ENCODE measurements at places on chromosomes 4 and X.

DNA sequence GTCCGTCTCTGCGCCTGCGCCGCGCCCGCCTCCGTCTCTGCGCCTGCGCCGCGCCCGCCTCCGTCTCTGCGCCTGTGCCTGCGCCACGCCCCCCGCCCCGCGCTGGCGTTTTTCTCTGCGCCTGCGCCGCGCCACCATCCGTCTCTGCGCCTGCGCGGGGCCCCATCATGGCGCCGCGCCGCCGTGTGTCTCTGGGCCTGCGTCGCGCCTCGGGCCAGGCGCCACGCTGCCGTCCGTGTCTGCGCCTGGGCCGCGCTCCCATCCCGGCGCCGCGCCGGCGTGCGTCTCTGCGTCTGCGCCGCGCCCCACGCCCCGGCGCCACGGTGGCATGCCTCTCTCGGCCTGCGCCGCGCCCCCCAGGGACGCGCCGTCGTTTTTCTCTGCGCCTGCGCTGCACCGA is 51.8 kb upstream of the DUX4 start:
- no peak for DNase-seq

GRCh38 chrX:103338663-103339062 is 8.6 kb downstream of the TCEAL7 start:
- DNase-seq = no peak

DNA sequence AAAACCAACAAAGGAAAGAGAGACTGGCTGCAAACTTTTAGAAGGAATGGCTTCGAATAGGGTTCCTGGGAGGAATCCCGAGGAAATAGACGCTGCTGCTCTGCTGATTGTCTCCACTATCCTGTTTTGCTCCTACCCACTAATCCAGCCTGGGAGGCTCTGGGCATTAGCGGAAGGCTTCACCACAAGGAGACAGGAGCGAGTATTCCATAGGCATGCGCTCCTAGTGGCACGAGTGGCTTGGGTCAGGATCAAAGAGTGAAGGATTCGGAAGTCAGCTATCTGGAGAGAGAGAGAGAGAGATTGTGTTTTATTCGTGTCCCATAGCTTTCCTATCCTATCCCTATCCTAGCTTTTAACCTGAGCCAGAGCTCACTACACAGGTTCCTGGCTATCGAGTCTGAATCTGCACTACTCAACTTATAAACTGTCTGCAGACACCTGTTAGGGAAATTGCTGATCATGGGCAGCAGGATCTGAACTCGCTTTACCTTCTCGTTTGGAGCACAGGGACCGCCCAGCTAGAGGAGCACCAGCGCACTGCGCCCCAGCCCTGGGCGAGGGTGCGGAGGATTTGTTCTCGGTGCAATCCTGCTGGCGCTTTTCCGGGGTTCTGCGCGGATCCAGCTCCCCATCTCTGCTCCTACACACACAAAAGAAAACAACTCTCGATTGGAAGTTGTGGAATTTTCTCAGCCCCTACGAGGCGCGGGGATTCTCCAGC is 740 bp upstream of the NPY2R start:
- no peak for DNase-seq

DNA sequence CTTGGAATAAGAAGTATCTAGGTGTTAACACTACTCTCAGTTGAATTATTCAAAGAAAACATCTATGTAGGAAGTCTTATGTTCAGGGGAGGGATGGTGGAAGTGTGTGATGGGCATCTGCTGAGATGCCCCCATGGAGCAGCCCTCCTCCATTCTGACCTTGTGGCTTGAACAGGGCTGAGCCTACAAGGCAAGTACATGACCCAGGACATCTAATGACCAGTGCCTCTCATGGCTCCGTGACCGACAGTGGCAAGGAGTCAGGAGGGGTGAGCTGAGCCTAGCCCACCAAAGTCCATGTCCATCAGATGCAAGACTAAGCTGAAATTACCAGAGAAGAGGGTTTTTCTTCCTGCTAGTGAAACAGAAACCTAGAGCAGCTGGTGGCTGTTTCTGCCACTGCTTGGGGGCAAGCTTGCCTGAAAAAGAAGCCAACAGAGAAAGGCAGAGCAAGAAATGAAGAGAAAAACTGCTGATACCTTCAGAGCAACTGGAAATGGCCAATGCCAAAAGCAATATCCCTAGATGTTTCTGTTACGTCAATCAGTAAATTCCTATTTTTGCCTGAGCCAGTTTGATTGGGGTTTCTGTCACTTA is 113.5 kb downstream of the TSPAN5 start:
- no peak for DNase-seq

DNA sequence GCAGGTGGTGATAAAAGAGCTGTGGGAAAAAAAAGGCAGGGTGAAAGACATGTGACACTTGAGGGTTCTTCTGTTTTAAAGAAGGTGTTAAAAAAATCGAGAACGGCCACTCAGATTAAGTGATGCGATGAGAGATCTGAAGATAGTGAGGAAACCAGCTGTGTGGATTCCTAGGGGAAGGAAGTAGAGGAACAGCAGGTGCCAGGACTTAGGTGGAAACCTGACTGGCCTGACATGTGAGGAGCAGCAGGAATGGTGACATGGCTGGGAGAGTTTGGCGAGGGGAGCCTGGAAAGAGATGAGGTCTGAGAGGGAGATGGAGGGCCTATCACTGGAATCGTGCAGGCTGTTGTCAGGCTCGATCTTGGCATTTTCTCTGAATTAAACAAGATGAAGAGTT is 55.5 kb downstream of the BMPR1B start:
- no peak for DNase-seq

DNA sequence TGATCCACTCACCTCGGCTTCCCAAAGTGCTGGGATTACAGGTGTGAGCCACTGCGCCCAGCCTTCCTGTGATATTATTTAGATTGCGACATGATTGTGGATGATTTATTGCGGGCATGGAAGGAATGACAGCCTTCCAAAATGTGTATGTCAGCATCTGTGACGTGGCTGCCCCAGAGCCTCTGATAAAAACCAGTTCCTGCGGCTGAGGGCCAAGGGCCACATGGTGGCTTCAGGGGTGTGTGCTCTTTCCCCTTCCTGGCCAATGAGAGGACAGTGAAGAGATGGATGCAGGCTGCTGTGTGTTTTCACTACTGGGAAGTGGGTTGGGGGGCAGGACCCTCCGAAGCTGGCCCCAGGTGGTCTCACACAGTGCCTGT is 57.4 kb upstream of the HGFAC start:
- DNase-seq = no peak

- DNase-seq = no peak
These were observed 281.1 kb downstream of the SLC7A11 start for GRCh38 chr4:137961051-137961438.

DNA sequence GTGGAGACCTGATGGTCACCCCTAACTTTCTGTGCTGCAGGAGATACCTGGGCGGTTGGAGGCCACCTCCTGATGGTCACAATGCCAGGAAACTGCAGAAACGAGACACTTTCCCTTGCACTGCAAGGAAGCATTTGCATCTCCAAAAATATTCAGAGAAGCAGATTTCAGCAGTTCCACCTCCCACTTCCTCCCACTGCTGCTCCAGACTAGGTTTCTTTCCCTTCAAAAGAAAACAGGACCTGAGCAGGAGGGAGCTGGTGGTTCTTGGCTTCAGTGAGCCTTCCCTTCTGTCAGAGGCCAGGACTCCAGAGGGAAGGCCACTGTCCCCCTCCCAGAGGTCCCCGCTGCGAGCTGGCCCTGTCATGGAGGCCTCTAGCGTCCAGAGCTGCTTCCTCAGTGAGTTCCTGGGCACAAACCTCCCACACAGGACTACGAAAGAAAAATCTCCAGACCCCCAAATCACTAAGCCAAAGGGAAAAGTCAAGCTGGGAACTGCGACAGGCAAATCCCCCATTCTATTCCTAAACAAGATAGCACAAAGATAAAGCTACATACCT is 35.9 kb downstream of the GPM6B start:
- no peak for DNase-seq

- no peak for DNase-seq
These were observed 461.7 kb downstream of the PCDH18 start for GRCh38 chr4:137070614-137071013.

DNA sequence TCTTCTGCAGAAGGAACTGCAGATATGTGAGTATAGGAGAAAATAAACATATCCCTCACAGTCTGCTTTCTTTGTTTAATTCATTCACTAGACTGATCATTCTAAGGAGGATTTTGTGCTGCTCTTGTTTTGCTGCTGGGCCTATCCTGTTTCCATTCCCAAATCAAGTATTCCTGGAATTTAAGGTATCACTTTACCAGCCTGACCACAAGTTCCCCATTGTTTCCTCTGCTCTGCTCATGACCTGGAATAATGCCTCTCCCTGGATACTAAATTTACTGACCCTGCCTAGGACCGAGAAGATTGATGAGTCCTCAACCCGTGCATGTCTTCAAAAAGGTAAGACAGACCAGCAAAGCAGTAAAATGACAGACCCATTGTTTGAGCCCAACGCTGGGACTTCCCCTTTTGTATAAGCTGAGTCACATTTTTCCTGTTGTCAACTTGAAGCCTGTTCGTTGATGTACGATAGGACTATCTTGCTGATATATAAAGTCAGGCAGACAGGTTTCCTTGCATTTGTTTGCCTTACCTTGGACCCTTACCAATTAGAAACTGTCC is 85.5 kb upstream of the TET2 start:
- DNase-seq = peak; percentile 55

DNA sequence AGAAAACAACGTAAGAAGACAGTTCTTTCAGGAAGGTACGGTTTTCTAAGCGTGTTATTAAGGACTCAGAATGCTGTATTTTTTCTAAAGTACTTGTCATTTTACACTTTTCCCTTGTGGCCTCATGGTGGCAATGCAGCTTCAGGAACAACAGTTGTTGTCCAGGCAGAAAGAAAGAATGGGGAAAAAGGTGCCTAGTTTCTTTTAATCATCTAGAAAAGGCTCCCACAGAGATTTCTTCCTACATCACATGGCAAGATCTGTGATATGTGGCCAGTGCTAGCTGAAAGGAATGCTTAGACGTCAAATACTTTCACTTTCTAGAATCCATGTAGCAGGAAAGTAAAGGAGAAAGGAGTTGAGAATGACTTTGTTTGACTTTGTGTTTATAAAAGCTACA is 49.0 kb upstream of the TRAM1L1 start:
- peak; percentile 88 for DNase-seq

- no peak for DNase-seq
These were observed 687.9 kb downstream of the ARAP2 start for GRCh38 chr4:35556387-35556786.

GRCh38 chr4:16767251-16767650 is 131.2 kb downstream of the LDB2 start:
- no peak for DNase-seq

DNA sequence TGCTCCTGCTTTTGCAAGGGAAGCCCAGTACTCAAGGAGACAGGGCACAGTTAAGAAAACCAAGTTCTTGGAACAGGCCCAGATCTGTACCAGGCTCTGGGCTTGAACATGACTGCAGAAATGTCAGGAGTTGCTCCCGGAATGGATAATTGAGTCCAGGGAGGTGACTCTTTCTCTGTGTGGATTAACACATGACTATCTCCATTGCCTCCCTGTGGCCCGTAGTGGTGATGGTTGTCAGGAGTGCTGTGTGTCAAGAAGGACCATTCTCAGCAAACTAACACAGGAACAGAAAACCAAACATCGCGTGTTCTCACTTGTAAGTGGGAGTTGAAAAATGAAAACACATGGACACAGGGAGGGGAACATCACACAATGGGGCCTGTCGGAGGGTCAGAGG is 39.9 kb downstream of the CCKAR start:
- DNase-seq = no peak

GRCh38 chr4:152165846-152166245 is 370.0 kb downstream of the FBXW7 start:
- no peak for DNase-seq

DNA sequence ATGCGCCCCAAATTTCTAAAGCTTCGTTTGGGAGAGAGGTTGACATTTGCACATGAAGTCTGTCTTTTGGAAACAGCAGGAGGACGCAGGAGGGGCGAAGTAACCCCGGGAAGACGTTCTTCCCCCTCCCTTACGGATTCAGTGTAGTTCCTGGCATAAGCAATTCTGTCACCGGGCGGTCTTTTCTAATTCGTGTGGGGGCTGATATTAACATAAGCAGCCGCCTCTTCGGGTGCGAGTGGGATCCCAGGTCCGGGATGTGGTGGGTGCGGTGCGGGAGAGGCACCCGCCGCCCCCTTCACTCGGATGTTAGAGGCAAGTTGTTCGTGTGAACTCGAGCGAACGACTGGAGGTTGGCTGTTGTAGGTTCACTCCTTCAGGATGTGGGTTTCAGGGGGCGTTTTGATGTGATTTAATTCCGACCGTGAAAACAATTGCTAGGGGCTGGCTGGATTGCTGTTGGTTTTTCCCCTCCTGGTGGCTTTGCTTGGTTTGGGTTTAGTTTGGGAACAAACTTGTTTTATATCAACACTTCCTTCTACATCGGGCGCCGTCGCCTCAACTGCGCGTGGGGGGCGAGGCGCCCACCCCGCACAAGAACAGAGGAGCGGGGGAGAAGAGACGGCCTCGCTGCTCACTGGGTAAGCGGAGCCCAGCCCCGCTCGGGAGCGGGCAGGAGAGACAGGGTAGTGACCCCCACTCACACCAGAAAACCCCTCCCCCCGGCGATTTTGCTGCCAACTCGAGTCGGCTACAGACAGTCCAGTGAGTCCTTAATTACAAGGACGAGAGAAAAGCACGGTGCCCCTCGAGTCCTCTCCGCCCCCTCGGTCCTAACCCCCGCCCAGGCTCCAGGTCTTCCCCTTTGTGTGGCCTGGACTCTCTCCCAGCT is 2.9 kb upstream of the LEF1 start:
- no peak for DNase-seq

- DNase-seq = peak; percentile 45
These were observed 155.1 kb upstream of the PPARGC1A start for GRCh38 chr4:24044610-24045589.

DNA sequence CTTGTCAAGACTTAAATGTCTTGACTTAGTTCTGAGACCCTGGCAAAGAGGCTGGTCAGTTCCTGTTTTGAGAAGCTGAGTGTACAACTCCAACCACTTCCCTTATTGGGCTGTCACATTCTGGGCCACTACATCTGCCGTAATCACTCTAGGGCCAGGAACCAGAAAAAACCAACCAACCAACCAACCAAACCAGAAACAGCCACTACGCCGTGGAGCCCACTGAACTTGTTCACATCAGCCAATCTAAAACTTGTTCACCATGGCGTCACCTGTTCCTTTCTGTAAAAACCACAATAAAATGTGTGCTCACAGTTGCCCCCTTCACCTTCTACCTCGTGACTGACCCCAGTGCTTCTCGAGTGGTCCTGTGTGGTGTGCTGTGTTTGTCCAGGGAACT is 107.3 kb downstream of the JADE1 start:
- DNase-seq = no peak

DNA sequence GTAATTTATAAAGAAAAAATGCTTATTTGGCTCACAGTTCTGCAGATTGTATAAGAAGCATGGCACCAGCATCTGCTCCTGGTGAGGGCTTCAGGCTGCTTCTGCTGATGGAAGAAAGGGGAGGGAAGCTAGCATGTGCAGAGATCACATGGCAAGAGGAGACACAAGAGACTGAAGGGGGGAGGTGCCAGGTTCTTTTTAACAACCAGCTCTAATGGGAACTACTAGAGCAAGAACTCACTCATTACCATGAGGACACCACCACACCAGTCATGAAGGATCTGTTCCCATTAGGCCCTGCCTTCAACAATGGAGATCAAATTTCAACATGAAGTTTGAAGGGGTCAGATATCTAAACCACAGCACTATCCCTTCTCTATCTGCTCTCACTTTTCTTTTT is 9.4 kb upstream of the COPS4 start:
- no peak for DNase-seq

GRCh38 chr4:22787753-22788375 is 95.1 kb downstream of the GBA3 start:
- DNase-seq = no peak

Data from kidney epithelial cell (primary cell).